ENCODE measurements at places on chromosomes 1 and 21.

DNA sequence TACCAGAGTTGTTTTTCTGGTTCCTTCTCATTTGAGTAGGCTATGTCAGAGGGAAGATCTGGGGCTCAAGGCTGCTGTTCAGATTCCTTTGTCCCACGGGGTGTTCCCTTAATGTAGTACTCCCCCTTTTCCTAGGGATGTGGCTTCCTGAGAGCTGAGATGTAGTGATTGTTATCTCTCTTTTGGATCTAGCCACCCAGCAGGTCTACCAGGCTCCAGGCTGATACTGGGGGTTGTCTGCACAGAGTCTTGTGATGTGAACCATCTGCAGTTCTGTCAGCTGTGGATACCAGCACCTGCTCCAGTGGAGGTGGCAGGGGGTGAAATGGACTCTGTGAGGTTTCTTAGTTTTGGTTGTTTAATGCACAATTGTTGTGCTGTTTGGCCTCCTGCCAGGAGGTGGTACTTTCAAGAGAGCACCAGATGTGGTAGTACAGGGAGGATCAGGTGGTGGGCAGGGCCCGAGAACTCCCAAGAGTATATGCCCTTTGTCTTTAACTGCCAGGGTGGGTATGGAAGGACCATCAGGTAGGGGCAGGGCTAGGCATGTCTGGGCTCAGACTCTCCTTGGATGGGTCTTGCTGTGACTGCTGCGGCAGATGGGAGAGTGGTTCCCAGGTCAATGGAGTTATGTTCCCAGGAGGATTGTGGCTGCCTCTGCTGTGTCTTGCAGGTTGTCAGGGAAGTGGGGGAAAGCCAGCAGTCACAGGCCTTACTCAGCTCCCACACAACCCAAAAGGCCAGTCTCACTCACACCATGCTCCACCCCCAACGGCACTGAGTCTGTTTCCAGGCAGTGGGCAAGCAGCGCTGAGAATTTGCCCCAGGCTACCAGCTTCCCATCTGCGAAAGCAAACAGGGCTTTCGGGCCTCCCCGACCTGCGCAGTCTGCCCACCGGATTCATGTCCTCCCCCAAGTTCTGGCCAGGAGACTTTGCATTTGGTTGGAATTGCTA, 64.2 kb downstream of the SERINC2 start:
- DNase-seq: no peak

DNA sequence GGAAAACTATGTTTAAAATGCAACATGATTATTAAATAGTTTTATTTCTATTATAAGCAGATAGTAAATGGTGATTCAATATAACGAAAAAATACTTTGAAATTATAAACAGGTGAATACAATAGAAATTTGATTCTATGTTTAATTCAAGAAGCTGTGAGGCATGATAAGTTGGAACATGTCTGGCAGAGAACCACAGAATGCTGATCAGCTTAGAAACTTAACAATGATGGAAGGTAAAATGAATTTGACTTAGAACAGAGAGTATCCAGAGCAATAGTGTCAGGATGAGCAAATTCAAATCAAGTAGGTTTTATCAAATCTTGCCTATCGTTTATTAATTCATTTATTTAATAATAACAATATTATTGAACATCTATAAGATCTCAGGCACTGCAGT, 83.4 kb upstream of the ADGRL4 start:
- DNase-seq: no peak

DNA sequence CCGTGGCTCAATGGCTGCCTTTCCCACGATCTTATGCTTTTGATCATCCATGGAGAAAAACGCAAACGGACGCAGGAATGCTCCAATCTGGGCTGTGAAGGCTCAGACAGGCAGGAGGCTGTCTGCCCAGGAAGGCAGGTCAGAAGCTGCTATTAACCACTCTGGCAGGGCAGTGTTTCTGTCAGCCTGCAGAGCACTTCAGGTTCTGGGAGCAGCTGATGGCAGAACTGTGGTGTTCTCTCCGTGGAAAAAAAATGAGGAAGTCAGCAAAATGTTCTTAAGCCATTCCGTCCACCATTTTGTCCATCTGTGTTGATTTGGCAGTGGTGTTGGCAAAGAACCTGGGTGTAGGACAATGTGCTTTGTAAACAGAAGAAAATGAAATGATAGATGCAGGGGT, 91.7 kb downstream of the SIM2 start:
- no peak for DNase-seq

DNA sequence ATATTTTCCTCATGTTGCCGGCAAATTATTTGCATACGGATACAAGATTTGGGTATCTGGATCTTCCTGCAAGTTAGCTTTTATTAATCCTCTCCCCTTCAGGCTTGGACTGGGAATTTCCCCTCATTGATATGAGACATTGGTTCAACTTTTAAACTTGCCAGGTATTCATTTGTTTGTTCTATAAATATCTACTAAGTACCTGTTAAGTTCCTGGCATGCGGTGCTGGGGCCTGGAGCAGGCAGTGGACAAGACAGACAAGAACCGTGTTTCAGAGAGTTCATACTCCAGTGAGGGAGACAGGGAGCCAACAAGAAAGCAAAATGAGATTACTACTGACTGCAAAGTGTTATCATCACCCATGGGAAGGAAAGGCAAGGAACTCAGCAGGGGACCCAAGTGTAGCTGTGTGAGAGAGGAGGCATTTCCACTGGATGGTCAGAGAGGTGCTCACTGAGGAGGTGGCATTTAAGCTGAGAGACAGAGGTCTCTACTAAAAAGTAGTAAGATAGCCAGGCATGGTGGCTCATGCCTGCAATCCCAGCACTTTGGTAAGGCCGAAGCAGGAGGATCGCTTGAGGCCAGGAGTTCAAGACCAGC, 39.1 kb upstream of the FHAD1 start:
- no peak for DNase-seq

DNA sequence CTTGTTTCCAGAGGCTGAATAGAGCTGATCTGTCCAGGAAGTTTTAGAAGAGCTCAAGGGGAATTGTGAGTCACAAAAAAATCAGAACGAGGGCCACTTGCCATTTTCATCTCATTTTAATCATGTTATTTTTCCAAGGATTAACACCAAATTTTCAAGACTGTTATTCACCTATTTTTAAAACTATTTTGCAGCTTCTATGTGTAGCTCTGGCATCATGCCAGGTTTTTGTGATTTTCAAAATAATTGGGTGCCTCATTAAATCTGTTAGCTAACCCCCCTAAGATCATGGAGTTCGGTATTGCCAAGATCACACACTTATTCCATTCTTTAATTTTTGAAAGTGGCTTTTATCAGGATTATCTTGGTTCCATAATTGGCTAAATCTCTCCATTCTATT, 90.9 kb downstream of the RGS7 start:
- DNase-seq: no peak

GRCh38 chr1:24692351-24692980, 49.4 kb downstream of the SRRM1 start:
- DNase-seq: no peak

DNA sequence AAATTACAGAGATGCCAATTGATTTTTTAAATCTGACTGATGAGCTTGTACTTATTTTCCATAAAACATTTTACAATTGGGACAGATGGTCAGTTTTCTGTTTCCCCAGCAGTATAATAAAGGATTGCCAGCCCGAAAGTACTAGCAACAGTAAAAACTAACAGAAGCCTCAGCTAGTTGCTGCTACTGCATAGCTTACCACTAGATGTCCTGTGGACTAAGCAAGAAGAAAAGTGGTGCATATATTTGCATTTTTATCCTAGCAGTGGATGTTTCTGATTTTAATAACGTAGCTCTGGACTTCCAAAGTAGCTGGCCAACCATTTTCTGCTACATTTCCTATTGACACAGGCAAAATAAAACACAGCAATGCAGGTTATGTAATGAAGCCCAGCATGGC, 241.5 kb downstream of the BARHL2 start:
- no peak for DNase-seq

DNA sequence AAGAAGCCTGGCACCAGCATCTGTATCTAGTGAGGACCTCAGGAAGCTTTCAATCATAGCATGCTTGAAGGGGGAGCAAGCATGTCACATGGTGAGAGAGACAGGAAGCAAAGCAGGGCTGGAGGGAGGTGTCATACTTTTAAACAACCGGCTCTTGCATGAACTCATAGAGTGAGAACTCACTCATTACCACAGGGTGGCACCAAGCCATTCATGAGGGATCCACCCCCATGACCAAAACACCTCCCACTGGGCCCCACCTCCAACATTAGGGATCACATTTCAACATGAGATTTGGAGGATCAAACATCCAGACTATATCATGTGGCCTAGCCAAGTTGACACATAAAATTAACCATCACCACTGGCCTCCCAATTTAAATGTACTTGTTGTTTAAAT, 125.1 kb upstream of the KCND3 start:
- no peak for DNase-seq

DNA sequence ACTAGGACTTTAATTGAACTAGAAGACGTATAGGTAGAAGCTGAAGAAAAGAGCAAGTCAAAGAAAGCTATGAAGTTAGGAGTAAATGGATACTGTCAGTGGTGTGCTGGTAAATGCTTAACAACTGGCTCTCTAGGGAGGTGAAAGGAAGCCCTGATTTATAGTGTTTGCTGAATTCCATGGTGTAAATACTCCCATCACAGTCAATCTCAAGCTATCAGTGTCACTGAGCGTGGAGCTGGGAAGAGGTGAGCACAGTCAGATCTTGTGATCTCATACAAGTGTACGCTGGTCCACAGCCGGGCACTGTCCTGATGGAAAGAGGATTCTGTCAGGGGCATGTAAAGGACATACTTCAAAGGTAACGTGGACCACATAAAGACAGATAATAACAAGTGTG, 28.3 kb downstream of the ELAPOR1 start:
- no peak for DNase-seq

- no peak for DNase-seq
Measured at GRCh38 chr1:93605812-93606512, 75.7 kb downstream of the BCAR3 start.

GRCh38 chr1:175221557-175222175, 29.1 kb upstream of the KIAA0040 start:
- no peak for DNase-seq

- no peak for DNase-seq
Measured at GRCh38 chr1:244815600-244816099, 19.8 kb upstream of the COX20 start.

GRCh38 chr1:242132121-242132817, 133.4 kb upstream of the MAP1LC3C start:
- no peak for DNase-seq

Data from esophagus squamous epithelium (tissue), 5 donors.